NCI-H1048 (cell line): ENCODE measurements at places on chromosomes 2 and 18.

- no peak for DNase-seq
Measured at GRCh38 chr18:62288665-62289008, 36.5 kb upstream of the TNFRSF11A start.

GRCh38 chr2:121819846-121820245, 64.4 kb downstream of the TSN start:
- DNase-seq = no peak

DNA sequence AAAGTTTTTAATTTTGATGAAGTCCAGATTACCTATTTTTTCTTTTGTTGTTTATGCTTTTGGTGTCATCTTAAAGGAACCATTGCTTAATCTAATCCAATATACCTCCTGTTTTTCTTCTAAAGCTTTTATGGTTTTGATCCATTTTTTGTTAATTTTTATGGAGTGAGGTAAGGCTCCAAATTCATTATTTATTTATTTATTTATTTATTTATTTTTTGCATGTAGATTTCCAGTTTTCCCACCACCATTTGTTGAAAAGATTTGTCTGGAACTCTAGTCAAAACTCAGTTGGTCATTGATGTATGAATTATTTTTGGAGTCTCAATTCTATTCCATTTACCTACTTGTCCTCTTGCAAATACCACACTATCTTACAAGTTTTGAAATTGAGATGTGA, 99.4 kb upstream of the RBMS1 start:
- no peak for DNase-seq

GRCh38 chr2:60492548-60492947, 60.9 kb downstream of the BCL11A start:
- DNase-seq = no peak

DNA sequence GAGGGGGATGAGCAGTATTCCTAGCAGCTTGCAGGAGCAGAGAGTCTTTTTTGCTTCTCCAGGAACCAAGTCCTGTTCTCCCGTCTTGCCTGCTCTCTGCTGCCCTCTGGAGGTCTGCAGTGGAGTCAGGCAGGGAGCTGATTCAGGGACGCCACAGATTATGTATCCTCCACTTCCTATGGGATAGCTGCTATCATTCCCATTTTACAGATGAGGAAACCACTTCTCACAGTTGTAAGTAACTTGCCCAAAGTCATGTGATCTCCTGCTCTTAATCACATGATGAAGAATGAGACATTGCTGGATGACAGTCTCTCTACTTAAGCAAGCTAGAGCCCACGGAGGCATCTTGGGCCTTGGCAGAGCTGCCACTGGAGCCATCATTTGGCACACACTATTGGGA, 8.3 kb downstream of the SLC4A5 start:
- peak; percentile 48 for DNase-seq

GRCh38 chr2:134818321-134818720, 20.1 kb upstream of the ACMSD start:
- no peak for DNase-seq

DNA sequence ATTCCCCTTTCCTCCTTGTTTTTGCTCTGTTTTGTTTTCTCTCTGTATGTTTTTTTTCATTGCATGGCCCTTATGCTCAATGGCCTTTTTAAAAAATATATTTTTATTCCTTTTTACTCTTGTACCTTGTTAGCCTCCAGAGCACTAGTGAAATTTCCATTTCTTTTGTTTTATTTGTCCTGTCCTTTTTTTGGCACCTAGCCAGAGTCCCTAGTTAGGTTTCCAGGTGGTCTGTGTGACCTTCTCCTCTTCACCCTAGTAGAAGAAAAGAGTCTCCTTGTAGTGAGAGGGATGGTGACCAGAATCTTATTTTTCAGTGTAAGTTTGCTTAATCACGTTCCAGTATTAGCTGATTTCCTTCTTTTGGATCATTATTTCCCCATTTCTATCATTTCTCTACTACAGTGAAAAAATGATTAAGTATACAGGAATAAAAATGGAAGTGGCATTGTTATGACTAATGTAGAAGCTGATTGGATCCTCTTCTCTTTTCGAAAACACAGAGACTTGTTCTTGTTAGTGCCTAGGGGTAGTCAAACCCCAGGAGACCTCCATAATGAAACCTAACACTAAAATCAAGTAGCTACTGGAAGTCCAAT, 65.9 kb downstream of the NBEAL1 start:
- DNase-seq = no peak

DNA sequence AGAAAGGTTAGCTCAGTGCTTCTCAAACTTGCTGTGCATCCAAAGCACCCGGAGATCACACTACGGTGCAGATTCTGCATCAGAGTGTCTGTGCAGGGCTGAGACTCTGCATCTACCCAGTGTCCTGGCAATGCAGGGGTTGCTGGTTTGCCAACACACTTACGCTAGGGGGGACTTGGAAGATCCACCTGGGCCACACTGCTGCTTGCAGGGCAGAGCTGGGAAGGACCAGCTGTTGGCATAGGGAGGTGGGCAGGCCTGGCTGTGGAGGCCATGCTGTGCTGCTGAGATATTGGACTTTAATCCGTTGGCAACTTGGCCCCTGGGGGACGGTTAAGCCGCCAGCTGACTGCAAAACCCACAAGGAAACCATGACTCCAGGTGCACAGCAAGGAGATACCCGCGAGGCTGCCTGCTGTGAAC, 397.6 kb upstream of the HS6ST1 start:
- no peak for DNase-seq

DNA sequence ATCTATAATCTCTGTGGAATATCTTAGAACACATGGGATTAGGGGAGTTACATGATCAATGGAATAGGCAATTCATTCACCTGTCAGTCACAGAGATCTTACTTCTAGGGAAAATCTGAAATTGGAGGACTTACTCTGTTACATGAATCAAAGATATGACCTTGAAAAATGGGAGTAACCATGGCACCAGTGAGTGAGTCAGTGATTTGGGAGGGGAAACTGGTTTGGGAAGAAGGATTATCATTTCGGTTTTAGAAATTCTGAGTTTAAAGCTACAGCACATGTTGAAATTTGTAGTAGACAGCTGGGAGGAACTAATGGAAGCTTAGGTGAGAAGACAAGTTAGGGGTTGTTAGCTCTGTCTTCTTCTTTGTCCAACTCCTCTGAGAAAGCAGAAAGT, 153.7 kb downstream of the CAMKMT start:
- no peak for DNase-seq

DNA sequence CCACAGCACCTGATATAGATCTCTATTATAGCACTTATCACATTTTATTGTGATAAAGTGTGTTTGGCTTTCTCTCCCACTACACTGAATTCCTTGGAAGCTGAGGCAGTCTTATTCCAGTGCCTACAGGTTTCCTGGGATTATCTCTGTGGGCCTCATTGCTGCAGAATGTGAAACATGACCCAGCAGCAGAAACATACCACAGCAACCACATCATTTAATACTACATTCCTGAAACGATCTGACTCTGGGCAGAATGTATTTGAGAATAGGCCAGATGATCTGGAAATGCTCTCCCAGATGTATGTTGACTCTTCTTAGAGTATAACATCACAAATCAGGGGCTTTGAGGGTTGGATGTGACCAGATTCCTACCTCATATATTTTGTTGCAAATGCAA, 323.5 kb upstream of the TANK start:
- no peak for DNase-seq

DNA sequence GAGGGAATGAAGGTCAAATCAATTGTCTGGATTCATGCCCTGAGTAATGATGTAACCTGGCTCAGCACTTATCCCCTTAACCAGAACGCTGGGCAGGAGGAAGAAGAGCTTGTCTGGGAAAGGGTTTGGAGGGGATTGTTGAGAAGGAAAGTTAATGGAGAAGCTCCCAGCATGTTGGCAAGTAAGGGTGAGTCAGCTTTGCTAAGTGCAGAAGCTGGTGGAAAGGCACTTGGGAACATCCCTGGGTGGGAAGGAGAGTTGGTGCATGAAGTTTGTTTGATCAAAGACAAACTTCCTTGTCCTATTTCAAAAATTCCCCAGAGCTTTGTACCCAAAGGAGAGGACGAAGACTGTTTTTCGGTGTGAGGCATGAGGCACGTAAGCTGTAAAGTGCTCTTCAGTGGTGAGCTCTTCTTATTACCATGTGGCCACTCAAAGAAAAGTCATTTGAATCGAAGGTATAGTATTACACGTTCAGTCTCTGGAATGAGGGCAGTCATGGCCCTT, 17.6 kb upstream of the DAW1 start:
- DNase-seq = no peak

- no peak for DNase-seq
Measured at GRCh38 chr18:63160172-63160995, 159.2 kb downstream of the BCL2 start.

DNA sequence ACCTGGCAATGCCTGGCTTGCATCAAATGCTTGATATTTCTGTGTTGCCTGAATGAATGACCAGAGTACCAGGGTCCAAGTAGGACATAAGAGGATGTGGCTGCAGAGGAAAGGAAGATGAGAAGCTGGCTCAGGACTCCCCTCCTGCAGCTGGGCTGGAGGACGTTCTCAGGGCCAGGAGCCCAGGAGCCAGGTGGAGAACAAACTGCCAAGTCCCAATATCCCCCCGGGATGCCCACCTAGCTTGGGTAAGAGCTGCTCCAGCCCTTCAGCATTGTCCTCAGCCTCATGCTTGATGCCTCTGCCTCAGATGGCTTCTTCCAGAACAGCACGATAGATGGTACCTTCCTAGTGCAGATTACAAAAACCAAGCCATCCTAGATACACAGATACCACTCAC, 8.6 kb upstream of the ATP6V1B1 start:
- no peak for DNase-seq

GRCh38 chr2:40371525-40372282, 80.2 kb downstream of the SLC8A1 start:
- DNase-seq = no peak

DNA sequence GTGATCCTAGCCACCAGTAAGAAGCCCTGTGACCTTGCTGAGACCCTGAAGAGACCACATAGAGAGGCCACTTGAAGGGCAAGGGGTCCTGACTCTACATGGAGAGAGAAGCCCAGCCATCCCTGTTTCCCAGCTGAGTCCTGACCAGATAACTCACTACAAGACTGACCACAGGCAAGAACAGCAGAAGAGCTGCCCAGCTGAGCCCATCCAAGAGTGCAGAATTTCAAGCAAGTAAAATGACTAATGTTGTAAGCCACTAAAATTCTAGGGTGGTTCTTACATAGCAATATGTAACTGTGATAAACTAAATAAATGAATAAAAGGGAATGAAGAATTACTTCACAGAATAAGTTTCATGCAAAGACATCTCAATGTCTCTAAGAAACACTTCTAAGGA, 58.4 kb upstream of the WIPF1 start:
- DNase-seq = no peak

DNA sequence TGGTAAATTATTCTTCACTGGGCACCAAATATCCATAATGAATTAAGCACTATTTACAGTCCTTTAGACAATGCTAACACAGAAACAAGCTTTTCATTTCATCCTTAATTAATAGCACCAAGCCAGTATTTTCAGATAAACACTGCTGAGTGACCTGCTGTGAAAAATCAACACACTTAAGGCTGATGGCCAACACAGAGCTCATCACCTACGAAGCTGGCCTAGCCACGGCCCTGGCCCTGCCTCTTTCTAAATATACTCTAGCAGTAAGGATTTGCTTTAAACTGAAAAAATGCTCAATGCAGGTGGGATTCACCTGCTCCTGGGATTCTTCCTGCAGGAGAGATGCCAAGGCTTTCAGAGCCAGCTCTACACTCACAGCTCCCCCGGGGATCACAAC, 18.4 kb downstream of the CYB5A start:
- DNase-seq = no peak

- no peak for DNase-seq
Measured at GRCh38 chr2:218172845-218173244, 6.1 kb upstream of the CXCR1 start.

GRCh38 chr18:7786569-7786968, 219.5 kb downstream of the PTPRM start:
- DNase-seq = no peak

GRCh38 chr2:25044011-25044410, 2.1 kb downstream of the EFR3B start:
- no peak for DNase-seq

DNA sequence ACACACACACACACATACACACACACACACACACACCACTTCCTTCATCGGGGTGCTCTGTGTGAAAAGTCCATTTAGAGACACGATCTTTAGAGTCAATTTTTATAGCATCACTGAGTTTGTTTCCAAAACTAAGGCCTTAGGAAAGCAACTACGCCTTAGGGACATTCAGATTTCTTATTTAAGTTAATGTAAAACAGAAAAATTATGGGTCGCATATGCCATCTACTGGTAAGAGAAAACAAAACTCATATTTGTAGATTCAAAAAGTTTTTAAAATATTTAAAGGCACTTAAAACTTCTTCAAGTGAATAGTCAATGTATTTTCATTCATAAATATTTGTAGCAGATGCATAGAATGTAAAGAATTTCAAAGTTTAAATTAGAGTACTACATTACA, 166.2 kb downstream of the ATAD2B start:
- no peak for DNase-seq

DNA sequence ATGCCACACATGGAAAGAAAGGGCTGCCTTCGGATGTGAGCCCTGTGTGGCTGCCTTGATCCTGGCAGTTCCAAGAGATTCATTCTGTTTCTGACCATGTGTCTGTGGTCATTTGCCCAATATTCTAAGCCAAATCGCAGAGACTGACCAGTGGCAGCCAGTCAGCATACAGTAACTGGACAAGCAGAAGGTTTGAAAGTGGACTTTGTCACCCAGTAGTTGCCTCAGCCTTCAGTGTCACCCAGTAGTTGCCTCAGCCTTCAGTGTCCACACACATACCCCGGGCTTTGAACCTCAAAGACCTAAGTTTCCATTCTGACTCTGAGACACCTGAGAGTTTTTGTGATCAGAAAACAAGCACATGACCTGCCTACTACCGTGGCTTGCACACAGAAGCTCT, 5.0 kb downstream of the RFX8 start:
- DNase-seq = no peak

- DNase-seq = no peak
Measured at GRCh38 chr2:181357979-181358378, 99.2 kb upstream of the ITGA4 start.

DNA sequence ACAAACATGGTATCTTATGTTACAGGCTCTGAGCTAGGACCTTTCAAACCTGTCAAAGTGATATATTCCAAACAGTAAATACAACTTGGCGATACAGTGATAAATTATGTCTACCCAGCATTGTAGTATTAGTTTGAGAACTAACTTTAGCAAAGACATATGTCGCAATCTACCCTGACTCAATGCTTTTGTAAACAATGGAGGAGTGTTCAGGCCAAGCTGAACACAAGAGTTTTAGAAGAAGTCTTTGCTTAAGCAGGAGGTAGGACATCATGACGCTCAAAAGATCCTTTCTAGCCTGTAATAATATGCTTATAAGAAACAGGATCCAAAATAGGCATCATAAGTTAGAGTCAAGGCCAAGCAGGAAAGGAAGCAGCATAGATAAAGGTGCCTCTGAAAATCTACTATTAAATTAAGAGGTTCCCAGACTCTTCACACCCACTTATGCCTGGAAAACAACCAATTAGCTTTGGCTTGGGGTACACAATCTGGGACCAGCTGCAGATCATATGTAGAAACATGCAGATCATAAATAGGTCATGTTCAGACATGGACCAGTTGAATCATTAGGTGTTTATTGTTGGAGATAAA, 132.5 kb downstream of the CSRNP3 start:
- DNase-seq = no peak

- DNase-seq = no peak
Measured at GRCh38 chr18:59649591-59649990, 47.6 kb downstream of the CCBE1 start.
